ENCODE measurements at places on chromosomes 4 and X. TPM values are rescaled to one million over a fixed set of nuclear protein-coding genes. Genes with fewer than 3 reads are reported as not detected.

DNA sequence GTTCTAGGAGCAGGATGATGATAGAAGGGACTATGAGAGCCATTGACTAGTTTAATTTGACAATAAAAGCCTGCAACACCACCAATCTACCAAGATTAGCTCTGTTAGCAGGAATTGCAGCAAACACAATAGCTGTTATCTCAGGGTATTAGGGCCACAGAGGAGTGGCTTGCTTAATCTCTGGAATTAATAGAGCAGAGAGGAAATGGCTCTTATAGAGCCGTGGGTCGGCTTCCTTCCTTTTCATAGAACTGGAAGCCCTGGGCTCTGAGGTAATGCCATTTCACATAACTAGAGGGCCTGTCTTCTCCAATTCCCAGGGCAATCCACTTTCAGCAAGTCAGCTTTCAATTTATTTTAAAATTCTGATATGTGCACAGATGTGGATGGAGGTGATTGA lies 83.0 kb downstream of the MAMLD1 start:
- DNase-seq = no peak

The PRAF2 gene
- 84.5 TPM for total RNA-seq

DNA sequence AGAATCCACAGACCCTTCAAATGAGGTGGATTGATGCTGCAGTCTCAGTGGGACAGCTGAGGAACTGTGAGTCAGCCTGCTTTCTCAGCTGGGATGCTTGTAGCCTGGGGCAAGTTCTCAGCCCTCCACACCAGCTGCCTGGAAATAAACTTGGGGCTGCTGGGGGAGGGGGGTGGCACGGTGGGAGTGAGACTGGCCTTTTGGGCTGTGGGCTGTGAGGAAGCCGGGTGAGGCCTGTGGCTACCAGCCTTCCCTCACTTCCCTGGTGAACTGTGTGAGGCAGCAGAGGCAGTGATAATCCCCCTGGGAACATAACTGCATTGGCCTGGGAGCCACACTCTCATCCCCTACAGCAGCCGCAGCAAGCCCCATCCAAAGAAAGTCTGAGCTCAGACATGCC lies 114.5 kb upstream of the GUCY1A1 start:
- peak; percentile 18 for DNase-seq

GRCh38 chrX:53768865-53769264 lies 82.3 kb upstream of the HUWE1 start:
- DNase-seq = no peak

The SMR3B gene
- total RNA-seq = not detected

DNA sequence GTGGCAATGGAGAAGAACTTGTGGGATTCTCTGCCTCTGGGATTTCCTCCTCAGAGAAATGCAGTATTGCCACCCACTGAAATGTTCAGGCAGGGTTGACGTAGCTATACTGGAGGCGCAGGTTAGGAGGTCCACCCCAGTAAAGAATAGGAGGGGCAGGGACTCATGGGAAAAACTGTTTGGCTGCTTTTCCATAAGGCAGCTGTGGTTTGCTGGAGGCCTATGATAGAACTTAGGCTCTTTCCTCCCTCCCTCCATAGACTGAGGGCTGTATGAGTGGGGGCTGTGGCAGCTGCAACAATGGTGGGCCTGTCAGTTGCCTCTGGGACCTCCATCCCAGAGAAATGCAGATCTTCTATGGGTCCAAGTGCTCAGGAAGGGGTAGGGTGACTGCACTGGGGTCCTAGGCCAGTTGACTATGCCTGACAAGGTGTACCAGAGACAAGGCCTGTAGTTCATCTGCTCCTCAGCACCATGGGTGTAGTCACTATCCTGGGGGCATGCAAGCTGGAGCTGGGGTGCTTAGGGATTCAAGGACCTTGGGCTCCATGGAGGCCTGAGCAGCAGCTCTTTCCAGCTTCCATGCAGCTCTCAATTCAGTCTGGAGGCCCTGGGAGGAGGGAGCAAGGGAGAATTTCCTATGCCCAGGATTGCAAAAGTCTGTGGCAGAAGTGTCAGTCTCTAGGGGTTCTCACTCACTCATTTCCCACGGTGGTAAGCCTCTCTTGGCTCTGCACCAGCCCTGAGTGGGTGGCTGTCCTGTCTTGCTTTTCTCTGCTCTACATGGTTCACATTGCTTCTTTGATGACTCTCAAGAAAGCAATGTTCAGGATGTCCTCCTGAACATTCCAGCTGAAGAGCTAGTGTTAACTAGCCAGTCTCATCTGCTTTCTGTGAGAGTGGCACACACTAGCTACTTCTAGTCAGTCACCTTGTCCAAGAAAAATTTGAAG lies 353.0 kb downstream of the IDS start:
- DNase-seq = no peak

The KLB gene
- not detected for total RNA-seq

The TIGD4 gene
- total RNA-seq = not detected

- peak; percentile 6 for DNase-seq
Measured at GRCh38 chrX:31038575-31039326, 33.1 kb downstream of the FTHL17 start.

DNA sequence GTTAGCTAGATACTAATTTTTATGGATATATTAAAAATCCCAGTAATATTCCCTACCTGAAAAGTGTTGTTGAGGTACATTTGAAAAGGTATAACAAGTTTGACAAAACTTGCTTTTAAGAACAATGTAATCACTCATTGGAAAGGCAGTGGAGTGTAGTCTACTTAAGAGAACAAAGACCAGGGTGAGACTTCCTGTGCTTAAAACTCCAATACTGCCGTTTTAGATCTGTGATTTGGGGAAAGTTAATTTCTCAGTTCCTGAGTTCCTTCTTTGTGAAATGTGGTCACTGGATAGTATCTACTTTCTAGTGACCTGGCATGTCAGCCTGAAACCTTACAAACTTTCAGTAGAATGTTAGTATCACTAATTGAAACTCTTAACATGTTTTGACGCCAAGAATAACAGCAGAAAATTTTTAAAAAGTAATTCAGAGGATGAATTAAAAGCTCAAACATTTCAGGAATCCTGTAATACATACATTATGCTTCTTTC lies 56.8 kb downstream of the PCDH7 start:
- DNase-seq = no peak

The TBC1D8B gene
- total RNA-seq = 13.7 TPM

GRCh38 chr4:17168571-17168970 lies 270.1 kb upstream of the LDB2 start:
- peak; percentile 44 for DNase-seq

The SORCS2 gene
- total RNA-seq = not detected

DNA sequence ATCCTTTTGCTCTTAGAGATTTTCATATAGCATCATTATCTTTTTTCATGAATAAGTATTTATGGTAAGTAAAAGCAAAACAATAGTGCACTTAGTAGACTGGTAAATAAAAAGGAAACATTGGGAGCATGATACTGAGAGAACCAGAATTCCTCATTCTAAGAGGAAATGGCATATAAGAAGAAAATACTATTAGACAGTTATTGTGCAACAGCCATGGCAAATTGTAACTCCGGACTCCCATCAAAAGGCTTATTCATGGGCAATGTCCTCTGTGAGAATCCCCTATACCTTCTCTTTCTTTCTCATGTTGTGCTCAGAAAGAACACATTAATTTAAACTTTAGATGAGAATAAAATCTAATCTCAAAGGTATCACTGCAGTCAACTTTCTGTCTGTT lies 42.4 kb downstream of the SPATA18 start:
- no peak for DNase-seq

DNA sequence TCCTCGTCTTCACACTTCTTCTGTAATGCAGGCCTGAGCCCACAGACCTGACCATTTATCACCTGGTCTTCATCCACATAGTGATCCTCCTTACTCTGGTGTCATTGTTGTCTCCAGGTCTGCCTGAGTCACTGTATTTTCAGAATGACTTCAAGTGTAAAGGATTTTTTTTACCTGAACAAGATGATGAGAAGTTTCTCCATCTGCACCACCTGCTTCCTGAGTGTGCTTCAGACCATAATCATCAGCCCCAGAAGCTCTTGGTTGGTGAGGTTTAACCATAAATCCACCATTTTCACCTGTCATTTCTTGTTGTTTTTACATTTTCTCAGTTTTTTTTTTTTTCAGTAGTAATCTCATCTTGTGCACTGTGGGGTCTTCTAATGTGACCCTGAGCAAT lies 39.0 kb downstream of the WDR13 start:
- DNase-seq = no peak

The ZBED1 gene
- 28.7 TPM for total RNA-seq

- DNase-seq = no peak
Measured at GRCh38 chr4:143396695-143397094, 60.0 kb downstream of the GAB1 start.

The COL4A6 gene
- 0.14 TPM for total RNA-seq

GRCh38 chrX:47360423-47361179 lies 9.8 kb upstream of the ZNF157 start:
- DNase-seq = no peak

GRCh38 chrX:24424948-24425347 lies 40.1 kb upstream of the PDK3 start:
- DNase-seq = peak; percentile 12

DNA sequence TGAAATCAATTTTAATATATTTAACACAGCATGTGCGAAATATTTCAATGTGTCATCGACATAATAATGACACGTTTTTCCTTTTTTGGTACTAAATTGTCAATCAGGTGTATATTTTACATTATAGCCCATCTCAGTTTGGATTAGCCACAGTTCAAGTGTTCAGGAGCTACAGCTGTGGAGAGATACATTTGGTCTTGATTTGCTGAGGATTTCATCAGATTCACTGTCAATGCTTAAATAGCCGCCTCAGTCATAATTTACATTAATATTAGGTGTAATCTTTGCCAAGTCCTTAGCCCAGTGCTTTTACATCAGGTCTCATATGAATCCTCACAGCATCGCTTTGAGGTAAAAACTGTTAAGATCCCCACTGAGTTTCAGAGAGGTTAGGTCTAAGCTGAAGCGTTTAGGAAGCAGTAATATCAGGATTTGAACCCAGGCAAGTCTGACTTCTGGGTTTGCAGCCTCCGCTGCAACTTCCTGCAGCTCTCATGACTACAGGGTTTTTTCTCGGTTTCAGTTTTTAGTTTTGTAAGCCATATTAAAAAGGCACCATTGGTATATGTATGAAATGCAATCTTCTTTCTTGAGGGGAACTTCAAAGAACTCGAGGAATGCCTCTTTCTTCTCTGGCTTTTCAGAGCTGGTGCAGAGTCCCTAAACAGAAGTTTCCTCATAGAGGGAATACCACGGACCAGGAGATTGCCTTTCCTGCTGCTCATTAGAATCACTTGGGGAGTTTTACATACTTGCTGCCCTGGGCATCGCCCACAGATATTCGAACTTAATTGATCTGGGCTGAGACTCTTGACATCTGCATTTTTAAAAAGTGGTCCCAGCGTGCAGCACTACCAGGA lies 6.4 kb downstream of the MTM1 start:
- no peak for DNase-seq

The PDZD4 gene
- total RNA-seq = not detected

- DNase-seq = peak; percentile 69
Measured at GRCh38 chr4:6250235-6250983, 19.2 kb upstream of the WFS1 start.

The CFAP299 gene
- total RNA-seq = 8.7 TPM

DNA sequence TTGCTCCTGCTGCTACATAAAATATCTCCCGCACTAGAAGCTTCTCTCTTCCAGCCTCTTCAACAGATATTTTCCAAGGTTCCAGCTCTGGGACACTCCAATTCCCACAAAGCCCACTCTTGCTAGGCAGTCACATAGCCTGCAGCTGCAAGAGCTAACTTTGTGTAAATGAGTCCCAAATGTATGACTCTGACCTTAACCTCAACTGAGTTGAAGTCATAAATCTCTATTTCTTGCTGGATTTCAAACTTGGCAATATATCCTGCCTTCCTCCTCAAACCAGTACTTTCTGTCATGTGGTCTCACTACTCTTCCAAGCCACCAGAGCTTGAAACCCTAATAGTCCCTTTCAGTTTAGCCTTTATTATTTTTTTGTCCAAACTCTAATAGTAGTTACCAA lies 315.4 kb upstream of the GRIA3 start:
- DNase-seq = no peak

- no peak for DNase-seq
Measured at GRCh38 chr4:92035666-92036065, 268.1 kb upstream of the GRID2 start.

- no peak for DNase-seq
Measured at GRCh38 chrX:53362449-53362848, 60.0 kb downstream of the SMC1A start.

Measured in HFFc6 (cell line).